Activated naive CD4-positive, alpha-beta T cell treated with anti-CD3 and anti-CD28 coated beads, Interleukin-2, amount 50 U/mL, for 16 hours (primary cell): ENCODE measurements at places on chromosomes 2 and 18.

DNA sequence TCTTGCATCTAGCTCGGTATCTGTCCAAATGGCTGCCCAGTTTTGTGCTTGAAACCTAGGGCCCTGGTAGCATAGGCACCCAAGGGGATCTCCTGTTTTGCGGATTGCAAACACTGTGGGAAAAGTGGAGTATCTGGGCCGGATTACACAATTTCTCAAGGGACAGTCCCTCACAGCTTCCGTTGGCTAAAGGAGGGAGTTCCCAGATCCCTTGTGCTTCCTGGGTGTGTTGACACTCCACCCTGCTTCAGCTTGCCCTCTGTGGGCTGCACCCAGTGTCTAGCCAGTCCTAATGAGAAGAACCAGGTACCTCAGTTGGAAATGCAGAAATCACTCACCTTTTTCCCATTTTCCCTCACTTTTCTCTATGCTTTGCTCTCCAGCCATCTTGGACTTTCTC lies 35.5 kb downstream of the RPRM start:
- no peak for DNase-seq

DNA sequence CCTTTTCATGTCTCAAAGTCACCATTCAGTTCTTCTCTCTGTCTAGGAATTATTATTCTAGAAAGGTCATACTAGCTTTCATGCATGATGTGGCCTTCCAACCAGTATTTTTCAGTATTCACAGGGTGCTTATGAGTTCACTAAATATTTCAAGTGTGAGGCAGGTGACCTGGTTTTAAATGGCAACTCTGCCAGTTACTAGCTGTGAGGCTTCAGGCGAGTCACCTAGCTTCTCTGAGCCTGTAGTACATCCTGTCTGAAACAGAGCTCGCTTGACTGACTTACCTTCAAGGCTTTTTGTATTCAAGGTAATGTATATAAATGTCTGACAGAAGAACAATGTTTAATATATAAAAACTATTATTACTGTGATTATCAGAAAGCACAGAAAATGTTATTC lies 19.4 kb upstream of the ACVR1 start:
- peak; percentile 21 for DNase-seq

GRCh38 chr2:144475569-144476275 lies 44.2 kb downstream of the ZEB2 start:
- DNase-seq: no peak

DNA sequence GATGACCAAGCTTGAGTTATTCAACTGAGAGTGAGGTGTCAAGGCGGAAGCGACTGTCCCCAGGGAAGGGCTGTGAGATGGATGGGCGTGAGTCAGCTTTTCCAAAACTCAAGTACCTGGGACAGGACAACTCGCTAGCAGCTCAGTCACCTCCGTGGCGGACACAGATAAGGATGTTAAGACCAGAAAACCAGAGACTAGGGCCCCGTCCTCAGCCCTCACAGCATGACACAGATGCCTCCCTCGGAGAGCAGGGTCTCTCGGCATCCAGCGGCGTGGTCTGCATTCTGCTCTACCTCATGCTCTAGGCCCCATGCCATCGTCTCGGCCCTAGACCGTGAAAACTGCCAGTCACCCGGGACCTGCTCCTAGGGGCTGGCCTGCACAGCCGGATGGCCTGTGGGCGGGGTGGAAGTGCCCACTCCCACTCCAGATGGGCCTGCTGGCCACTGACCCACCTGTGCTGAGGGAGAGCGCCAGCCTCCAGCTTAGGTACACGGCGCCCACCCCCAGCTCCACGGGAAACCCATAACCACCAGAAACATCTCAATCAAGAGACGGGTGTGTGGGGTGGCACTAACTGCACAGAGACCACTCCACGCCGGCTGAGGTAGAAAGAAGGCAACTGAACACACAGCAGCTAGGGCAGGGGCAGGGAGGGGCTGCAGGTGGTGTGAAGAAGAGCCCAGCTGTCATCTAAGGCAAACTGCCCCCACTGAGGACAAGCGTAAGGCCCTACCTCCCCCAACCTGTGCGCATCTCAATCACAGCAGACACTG lies 39.8 kb downstream of the ANO7 start:
- DNase-seq: no peak

GRCh38 chr18:240175-240574 lies 27.7 kb downstream of the THOC1 start:
- no peak for DNase-seq

GRCh38 chr2:101432411-101433181 lies 42.3 kb downstream of the RFX8 start:
- DNase-seq: no peak

- DNase-seq: no peak
These were observed 92.7 kb upstream of the PARD3B start for GRCh38 chr2:204452464-204453023.

- DNase-seq: peak; percentile 61
These were observed 44.8 kb downstream of the SETBP1 start for GRCh38 chr18:44725300-44726058.

GRCh38 chr18:65288908-65289307 lies 461.9 kb upstream of the CDH7 start:
- no peak for DNase-seq

DNA sequence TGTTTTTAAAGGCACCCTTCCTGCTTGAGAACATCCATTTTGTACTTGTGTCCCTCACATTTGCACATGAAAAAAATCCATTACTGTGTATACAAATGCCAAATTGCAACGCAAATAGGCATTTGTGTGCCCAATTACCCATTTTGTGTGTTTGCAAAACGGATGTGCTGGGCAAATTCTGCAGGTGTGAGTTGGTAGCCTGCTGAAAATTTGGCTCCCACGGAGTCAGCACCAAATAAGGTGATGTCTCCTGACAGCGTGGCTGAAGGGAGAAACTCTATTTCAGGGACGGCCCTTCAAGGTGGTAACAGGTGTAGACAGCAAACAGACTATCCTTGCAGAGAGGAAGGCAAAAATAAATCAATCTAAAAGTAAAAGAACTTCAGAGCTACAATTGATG lies 661.1 kb downstream of the BCL11A start:
- no peak for DNase-seq

- no peak for DNase-seq
These were observed 90.0 kb downstream of the CRACDL start for GRCh38 chr2:98846041-98846440.

GRCh38 chr18:44943311-44943881 lies 262.7 kb downstream of the SETBP1 start:
- DNase-seq: no peak

- DNase-seq: no peak
These were observed 13.6 kb downstream of the CIB4 start for GRCh38 chr2:26627350-26628105.

DNA sequence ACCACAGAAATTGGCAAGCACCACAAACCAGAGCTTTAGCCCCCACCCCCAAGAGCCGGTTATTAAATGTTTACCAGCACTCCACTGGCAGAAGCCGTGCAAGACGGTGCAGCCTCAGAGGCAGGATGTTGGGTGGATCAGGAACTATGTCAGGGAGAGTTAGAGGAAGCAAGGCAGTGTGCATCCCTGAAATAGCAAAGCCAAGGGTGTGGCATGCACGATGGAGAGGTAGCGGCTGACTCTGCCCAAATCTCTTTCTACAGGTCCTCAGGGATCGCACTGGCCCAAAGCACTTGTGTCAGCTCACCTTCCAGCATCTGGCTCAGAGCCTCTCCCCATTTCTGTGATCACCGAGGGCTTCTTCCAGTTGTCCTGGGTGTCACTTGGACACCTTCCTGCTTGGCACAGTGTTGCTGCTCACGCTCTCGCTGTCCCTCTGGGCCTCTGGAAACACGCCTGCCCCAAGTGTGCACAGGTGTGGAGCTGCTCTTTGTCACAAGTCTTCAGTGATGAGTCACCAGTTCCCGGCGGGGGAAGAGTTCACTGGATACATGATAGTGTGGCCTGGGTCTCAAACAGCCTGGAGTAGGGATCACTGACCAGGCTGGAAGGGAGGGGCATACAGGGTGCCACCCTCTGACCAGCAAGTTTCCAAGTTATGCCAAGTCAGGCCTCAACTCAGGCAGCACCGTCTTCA lies 17.3 kb upstream of the B3GNT7 start:
- DNase-seq: no peak

- no peak for DNase-seq
These were observed 63.7 kb downstream of the BABAM2 start for GRCh38 chr2:27954221-27954673.

- DNase-seq: peak; percentile 40
These were observed 167.1 kb downstream of the ZFP36L2 start for GRCh38 chr2:43059183-43059897.

DNA sequence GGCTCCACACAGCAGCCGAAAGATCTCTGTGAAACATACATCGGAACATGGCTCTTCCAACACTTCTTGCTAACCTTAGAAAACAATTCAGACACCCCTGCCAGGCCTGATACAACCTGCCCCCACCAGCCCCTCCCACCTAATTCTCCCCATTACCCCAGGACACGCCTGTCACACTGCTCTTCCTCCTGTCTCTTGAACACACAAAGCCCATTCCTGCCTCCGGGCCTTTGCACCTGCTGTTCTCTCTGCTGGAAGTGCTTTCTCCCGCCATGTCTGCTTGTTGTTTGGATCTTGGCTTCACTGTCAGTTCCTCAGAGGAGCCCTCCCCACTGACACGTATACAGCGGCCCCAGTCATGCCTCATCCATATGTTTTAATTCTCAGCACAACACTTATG lies 24.1 kb downstream of the CELF4 start:
- DNase-seq: no peak

GRCh38 chr2:97697252-97698235 lies 15.8 kb upstream of the ZAP70 start:
- DNase-seq: peak; percentile 92

DNA sequence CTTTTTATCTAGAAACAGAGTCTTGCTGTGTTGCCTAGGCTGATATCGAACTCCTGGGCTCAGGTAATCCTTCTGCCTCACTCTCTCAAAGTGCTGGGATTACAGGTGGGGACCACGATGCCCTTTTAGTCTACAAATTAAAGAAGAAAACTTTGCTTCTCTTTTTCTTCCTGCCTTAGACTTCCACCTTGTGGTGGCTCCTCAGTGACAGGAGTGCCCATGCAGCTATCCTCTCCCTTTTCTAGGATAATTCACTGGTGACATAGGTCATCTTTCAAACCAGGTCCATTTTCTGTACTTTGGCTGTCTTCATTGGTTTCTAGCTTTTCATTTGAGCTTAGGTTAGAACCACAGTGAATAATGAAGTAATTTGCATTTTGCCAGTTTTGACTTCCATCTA lies 13.6 kb downstream of the DCAF17 start:
- DNase-seq: no peak

GRCh38 chr2:175004980-175005732 lies at the start of gene CHN1:
CHN1 (minus strand) TSS chr2:175005381; CDS start chr2:175004912, 469 bp downstream.
- DNase-seq: peak; percentile 75

GRCh38 chr2:223941579-223942277 lies 3.4 kb downstream of the WDFY1 start:
- peak; percentile 79 for DNase-seq

DNA sequence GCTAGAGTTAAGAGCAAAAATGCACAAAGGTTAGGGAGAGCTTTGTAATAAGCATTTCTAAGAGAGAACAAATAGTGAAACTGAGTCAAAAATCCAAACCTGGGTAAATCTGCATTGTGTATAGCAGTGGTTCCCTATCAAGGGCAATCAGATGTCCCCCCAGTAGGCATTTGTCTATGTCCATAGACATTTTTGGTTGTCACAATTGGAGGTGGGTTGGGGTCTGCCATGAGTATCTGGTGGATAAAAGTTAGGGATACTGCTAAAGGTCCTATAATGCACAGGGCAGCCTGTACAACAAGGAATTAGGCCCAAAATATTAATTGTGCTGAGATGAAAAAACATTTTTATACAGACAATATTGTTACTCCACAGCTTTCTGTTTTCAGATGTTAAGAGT lies 21.0 kb downstream of the NOP58 start:
- no peak for DNase-seq

GRCh38 chr2:157843935-157844334 lies 32.2 kb downstream of the ACVR1 start:
- no peak for DNase-seq

DNA sequence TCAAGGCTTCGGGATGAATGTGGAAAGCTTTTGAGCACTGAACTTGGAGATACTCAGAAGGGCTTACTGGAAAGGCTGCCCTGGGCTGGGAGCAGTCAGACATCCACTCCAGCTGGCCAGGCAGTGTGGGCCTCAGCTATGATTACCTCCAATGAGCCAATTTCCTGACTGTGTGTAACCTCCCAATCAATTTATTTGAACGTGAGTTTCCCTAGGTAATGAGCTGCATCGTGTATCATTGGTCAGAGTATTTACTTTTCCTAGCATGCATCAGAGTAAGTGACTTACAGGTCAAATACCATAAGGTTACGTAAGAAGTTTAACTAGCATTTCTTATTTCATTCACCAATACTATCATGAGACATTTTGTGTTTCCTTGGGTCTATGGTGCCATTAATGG lies 11.0 kb upstream of the CTAGE1 start:
- no peak for DNase-seq

DNA sequence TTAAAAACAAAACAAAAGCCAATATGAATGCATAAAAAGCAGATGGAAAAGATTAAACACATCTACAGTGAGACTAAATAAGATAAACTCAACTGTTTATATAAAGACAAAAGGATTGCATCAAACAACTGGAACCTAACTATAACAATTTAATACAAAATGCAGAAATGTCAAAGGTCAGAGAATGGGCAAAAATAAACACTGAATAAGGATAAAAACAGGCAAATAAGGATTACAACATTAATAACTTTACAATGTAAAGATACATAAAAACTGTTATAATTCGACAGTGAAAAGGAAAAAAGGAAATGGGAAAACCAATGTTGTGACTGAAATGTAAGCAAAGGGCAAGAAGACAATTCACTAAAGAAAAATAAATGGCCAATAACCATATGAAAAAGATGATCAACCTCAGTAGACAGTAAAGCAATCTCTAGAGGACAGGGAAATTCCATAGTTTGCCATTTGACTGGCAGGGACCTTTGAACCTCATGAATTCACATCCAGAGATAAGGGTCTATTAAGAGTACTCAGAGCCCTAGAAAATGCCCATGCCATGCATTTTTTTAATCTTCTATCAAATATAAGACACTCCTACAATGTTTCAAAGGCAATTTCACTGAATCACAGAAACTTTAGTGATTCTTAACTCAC lies 83.7 kb downstream of the TMEM131 start:
- no peak for DNase-seq

GRCh38 chr2:118902266-118903028 lies 39.5 kb upstream of the MARCO start:
- no peak for DNase-seq

GRCh38 chr2:126307740-126308139 lies 348.2 kb upstream of the GYPC start:
- no peak for DNase-seq

- no peak for DNase-seq
These were observed 430.2 kb downstream of the SETBP1 start for GRCh38 chr18:45110577-45111501.

- DNase-seq: no peak
These were observed 1928.8 kb upstream of the CELF4 start for GRCh38 chr18:39494211-39494896.

- no peak for DNase-seq
These were observed 78.2 kb downstream of the ARHGAP28 start for GRCh38 chr18:6807515-6808257.
